ENCODE measurements at places on chromosomes 7 and 10.

DNA sequence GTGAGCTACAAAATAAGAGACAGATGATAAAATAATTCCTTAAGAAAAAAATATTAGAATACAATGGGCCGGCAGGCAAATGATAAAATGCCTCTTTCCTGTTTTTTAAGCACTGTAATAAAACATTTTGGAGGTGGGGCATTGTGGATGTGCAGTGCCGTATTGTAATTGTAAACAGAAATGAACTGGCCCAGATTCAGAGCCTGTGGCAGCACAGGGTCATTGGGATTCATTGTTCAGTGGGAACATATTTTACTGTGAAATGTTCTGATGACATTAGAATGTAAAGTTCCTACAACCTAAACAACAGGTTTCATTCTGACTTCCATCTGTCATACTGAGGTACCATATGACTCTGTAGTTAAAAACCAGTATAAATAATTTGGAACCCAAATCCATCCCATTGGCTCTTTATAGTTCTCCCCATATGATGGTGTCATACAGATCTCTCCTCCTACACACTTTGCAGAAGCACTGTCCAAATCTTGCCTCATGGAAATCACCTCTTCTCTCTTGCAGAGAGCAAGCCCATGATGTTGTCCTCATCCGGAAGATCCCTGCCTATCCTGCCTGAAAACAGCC, 264.6 kb downstream of the WDR37 start:
- DNase-seq, result no peak

DNA sequence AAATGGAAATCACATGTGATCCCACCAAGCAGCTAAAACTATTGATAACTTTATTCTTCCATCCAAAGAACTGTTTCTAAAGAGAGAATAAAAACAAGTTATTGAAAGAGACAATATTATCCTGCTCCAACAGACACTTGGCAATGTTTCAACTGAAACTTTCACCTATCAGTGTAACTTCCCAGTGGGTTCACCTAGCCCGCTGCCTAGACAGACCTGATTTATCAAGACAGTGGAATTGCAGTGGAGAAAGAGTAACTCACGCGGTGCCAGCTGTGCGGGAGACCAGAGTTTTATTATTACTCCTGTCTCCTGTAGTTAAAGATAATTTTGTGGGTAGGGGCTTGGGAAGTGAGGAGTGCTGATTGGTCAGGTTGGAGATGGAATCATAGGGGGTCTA, 199.8 kb downstream of the AHR start:
- no peak for DNase-seq

DNA sequence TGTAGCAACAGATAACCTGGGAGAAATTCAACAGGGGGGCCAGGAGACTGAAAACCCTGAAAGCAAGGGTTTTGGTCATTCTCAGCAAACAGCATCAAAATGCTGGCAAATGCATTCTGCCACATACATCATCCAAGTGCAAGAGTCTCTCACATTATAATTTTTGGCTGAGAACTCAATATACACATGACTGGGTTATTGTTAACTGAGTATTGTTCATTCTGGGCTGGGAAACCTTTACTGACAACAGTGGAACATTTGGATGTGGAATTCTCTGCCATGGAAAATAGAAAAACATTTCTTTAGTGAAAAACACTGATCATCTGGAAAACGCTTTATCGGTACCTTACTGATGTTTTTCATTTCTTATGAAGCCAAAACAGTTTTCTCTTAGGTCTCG, 73.1 kb upstream of the MET start:
- DNase-seq, result no peak

GRCh38 chr10:24724381-24725228, 918 bp upstream of the ARHGAP21 start:
- DNase-seq, result peak; percentile 92

GRCh38 chr10:110775406-110775805, 96.3 kb upstream of the PDCD4 start:
- DNase-seq, result no peak

GRCh38 chr10:121592155-121592890, 5.9 kb downstream of the FGFR2 start:
- DNase-seq, result no peak

GRCh38 chr7:7921830-7922229, 46.8 kb upstream of the GLCCI1 start:
- no peak for DNase-seq

DNA sequence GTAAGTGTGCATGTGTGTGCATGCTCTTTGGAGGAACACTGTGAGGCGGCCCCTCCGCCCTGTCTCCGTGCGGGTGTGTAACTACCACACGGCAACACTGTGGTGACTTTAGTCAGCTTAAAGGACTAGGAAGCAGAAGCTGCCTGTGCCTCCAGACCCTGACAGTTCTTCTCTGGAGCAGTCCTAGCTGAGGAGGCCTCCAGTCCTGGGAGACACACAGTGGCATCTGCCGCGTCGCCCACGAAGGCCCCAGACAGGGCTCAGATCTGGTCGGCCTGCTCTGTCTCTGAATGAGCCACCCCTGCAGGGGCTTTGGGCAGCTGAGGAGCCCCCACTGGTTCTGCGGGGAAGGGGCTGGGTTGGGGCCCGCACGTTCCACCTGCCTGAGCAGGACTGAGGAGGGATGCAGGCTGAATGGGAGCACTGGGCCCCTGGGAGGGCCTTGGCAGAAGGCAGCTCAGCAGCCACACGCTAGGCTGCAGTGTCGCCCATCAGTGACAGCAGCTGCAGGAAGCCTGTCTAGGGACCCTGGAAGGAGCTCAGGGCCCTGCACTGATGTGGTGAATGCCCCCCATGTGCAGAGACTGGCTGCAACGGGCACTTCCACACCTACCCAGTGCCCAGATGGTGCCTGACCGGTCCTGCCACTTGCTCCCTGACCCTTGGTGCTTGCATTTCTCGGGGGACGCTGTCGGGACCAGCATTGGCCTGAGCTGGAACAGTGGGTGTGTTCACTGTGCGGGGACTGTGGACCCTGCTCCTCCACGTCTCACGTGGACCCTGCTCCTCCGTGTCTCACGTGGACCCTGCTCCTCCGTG, 27.3 kb upstream of the KNDC1 start:
- no peak for DNase-seq

GRCh38 chr10:30691639-30692015, 62.1 kb upstream of the LYZL2 start:
- no peak for DNase-seq

DNA sequence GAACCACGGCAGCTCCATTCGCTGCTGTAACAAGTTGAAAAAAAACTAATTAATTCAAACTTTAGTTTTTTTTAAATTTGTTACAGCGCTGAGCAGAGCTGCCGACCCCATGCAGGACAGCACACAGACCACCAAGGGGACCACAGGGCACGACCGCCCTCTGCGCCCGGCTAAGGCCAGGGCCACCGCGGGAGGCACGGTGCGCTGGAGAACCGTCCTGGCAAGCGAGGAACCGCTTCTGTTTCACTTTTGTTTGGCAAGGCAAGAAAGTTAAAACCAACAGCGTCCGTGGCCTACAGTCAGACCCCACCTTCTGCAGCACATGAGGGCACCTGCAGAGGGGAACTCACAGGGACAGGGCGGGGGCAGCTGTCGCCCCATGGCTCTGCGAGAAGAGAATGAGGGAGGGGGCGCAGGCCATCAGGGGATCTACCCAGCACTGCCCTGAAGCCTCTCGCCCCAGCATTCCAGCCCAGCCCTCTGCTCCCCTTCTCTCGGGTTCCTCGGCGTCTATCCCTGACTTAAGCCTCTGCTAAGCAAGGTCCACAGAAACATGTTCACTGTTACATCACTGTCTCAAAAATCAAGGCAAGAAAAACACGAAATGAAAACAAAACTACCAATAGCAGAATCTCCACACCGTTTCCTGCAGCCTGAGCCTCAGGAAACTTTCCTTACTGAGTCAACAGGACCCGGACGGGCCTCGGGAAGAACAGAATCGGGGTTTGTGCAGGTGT, 204.4 kb downstream of the DIP2C start:
- no peak for DNase-seq

GRCh38 chr7:36819639-36820038, 95.3 kb upstream of the AOAH start:
- no peak for DNase-seq

- no peak for DNase-seq
Measured at GRCh38 chr10:30591249-30591670, 38.3 kb downstream of the LYZL2 start.

GRCh38 chr10:103828587-103829197, 26.7 kb downstream of the SH3PXD2A start:
- DNase-seq, result no peak

DNA sequence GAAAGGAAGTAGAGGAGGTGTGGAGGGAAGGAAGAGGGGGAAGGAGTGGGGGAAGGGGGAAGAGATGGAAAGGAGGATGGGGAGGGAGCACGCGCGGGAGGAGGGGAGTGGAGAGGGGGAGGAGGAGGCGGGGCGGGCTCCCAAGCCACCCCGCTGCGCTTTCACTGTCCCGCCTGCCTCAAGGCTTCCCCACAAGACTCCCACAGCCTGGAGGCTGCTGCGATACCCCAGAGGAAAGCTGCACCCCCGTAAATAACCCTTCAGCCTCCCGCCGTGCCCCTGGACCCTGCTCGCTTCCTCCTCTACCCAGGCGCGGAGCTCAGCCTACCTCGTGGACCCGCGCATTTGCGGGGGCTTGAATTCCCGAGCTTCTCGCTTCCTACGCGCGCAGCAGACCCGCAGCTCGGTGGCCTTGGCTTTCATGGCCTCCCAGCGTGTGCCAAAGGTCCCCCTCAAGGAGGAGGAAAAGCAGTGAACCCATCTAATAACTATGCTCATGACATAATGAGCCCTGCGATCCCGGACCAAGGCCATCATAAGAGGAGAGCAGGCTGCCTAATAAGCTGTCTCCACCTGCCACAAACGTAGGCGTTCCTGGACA, at the start of gene C10orf67:
Gene C10orf67, minus strand, starts transcription at position 557 of the 601 bp plus-strand sequence. Its CDS starts 23 bp downstream, at position 534.
- DNase-seq, result no peak

GRCh38 chr7:55019691-55020465, 1.1 kb downstream of the EGFR start:
- DNase-seq, result no peak

DNA sequence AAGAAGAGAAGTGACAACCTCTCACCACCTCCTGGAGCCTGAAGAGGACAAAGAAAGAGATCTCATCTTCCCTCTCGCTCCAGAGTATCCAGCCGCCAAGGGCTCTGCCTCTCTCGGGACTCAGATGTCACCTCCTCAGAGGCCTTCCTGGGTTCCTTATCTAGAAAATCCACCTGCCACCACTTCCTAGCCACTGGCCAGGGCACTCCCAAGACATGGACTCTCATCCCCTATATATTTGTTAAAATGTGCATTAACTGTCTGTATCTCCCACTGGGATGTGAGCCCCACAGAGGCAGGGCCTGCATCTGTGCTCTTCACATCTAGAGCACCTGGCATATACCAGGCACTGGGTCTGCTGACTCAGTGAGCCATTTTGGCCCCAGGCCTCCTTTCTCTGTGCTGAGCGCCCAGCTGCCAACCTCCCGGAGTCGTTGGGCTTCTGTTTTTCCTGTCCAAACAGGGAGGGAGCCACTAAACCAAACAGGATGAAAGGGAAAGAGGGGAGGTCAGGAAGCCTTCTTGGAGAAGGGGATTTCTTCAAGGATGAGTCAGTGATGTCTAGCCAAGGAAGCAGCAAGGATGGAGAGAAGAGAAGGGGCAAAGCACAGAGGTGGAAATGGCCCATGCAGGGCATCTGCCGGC, 58.9 kb downstream of the KCNMA1 start:
- no peak for DNase-seq
